Right renal cortex interstitium (tissue), 3 donors: ENCODE measurements at places on chromosomes 1 and 21. TPM values are rescaled to one million over a fixed set of nuclear protein-coding genes. Genes with fewer than 3 reads are reported as not detected.

GRCh38 chr1:30867537-30867936 lies 41.0 kb downstream of the SDC3 start:
- DNase-seq = no peak

- no peak for DNase-seq
Observed at GRCh38 chr1:196409586-196409985, 198.7 kb downstream of the KCNT2 start.

EFHD2 gene
- polyA plus RNA-seq = 10.8 TPM

DNA sequence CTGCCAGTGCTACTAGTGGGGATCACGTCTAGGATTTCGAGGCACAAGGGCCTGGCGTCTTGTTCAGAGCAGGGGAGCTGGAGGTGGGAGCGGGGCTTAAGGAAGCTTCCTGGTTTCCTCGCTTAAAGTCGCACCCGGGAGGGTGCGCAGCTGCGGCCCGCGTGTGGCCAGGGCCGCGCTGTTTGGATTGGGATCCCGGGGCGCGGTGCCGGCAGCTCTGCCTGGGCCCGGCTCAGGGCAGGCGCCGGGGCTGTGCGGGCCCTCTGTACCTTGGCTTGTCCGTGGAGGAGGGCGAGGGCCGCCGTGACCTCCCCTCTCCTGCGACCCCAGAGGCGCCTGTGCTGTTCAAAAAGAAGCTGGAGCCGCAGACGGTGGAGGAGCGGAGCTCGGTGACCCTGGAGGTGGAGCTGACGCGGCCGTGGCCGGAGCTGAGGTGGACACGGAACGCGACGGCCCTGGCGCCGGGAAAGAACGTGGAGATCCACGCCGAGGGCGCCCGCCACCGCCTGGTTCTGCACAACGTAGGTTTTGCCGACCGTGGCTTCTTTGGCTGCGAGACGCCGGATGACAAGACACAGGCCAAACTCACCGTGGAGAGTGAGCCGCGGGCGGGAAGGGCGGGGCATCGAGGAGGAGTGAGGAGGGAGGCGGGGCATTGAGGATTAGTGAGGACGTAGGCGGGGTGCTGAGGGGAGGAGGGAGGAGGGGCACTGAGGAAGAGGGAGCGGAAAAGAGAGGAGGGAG lies 67.8 kb downstream of the OBSCN start:
- DNase-seq = peak; percentile 63

DNA sequence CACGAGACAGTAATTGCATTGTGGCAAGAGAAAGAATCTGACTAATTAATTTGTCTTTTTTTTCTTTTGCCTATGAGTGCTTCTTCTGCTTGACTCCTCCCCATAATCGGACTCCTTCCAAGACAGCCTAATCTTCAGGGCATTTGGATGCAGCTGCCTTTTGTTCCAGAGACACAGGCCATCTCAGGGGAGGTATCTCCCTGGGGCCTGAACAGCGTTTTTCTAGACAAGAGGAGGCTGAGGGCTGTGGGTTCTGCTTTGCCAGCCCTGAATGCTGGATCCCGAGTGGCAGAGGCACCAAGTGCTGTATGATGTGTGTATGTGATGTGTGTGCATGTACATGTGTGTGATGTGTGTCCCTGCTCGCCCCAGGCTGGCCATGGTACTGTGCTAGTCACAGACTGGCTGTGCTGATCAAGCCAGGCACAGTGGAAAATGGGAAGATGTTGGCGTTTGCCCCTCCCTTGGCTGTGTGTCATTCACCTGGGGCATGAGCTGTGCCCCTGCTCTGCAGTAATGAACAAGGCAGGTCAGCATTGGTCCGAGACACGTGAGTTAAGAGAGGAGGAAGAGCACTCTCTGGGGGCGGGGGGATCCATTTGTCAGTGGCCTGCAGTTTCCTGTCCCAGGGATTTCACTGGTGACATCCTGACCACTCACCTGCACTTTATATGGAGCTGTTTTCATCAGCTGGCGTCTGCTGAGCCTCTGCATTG lies 77.2 kb downstream of the ADARB1 start:
- DNase-seq = no peak

GRCh38 chr1:223486366-223486765 lies 93.2 kb downstream of the CCDC185 start:
- DNase-seq = no peak

DNA sequence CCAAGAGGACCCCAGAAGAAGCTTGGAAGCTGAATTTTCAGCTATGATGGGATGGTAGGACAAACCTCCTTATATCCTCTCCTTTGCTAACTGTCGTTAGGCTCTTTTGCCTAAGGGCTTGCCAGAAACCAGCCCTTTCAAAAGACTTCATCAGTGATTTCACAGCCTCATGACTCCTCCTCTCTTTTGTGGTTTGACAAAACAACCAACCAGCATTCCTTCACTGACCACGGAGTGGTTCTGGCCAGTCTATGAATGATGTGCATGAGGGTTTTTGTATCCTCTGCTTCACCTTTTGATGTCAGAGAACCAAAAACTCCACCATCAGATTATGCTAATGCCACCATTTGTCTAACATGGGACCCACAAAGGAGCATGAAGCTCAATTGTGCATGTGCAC lies 116.9 kb upstream of the COA6 start:
- DNase-seq = no peak

- DNase-seq = no peak
Observed at GRCh38 chr1:24415910-24416665, 486 bp downstream of the NIPAL3 start.

DNA sequence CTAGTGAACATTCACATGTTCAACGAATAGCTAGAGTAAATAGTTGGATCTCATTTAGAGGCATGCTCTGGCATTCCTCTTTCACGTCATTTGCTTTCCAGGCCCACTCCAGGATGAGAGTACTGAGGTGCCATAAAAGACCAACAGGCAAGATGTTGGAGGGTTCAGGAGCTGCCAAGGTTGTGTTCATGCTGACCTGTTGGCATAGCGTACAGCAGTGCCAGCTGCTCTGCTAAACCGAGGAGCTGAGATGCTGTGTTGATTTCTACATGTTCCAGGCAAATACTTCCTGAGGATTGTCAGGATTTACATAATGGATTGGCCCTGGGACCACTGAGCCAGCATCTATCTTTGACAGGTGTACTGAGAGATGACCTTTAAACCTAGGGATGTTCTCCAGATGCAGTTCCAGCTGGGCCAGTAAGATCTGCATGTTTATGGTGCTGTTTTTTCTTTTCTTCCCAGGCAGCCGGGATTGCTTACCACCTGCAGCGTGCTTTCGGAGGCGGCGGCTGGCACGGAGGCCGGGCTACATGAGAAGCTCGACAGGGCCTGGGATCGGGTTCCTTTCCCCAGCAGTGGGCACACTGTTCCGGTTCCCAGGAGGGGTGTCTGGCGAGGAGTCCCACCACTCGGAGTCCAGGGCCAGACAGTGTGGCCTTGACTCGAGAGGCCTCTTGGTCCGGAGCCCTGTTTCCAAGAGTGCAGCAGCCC lies 66.9 kb downstream of the DISC1 start:
- DNase-seq = no peak

- DNase-seq = no peak
Observed at GRCh38 chr1:108780937-108781574, 34.6 kb downstream of the STXBP3 start.

DNA sequence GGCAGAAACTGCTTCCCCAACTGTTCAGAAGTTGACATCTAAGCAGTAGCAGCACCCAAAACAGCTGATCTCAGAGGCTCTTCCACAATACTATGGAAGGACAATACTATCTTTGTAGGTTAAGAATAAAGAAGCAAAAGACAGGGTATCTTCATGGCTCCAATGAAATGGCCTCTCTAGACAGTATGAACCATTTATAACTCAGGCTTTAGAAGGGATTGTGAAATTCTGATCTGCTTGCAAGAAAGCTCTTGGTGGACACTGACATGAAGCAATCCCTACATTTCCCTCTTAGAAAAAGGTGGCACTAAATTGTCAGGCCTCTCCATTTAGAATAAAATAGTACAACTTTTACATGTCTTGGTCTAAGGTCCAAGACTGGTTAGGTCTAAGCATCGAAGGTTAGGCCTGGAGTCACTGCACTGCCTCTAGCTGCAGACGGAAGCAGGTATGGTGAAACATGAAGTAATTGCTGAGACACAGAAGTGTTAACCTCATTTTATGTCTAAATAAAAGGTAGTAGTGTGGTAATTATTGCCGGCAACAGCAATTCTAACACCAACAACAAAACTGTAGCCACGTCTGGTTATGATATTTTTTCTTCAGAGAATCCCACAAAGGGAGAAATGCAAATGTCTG lies 50.6 kb upstream of the HP1BP3 start:
- no peak for DNase-seq

GRCh38 chr1:2573250-2573920 lies 13.2 kb upstream of the PRXL2B start:
- no peak for DNase-seq

DNA sequence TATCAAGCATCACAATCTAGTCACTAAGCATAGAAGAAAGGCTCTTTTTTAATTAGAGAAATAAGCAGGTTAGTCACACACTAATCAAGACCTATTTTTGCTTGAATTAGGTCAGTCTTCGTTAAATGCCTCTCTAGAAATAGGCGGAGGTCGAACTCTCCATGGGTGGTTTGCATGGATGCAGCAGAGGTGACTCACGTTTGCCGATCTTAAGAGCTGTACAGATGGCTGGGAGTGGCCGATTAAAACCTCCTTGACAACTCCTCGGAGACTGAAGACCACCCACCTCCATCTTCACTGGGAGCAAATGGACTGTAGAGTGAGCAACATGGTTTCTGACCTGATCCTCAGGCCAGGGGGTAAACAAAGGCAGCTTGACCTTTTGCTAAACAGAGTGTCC lies 249.3 kb downstream of the ZNF648 start:
- no peak for DNase-seq

PRRX1 gene
- polyA plus RNA-seq = 0.96 TPM

RAB25 gene
- 54.4 TPM for polyA plus RNA-seq

TSSK3 gene
- 1.3 TPM for polyA plus RNA-seq

DNA sequence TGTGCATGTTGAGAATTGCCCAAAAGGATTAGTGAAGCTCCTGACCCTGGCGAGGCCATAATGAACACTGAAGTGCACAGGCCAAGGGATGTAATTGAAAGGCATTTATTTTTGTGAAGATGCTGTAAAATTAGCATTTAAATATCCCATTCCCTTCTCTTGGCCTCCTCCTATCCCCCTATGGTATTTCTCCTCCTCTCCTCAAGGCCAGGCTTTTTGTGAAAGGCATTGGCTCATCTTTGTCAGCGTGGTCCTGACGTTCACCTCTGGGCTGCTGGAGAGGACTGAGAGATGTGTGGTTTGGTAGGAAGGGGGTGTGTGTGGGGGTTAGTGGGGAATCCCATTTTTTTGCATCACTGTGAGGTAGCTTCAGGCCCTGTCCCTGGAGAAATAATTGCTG lies 81.5 kb upstream of the CD1D start:
- no peak for DNase-seq

GRCh38 chr1:58412071-58412580 lies 134.4 kb downstream of the OMA1 start:
- no peak for DNase-seq

GRCh38 chr1:191993549-191993948 lies 164.7 kb upstream of the RGS18 start:
- DNase-seq = no peak

FAM78B gene
- 0.83 TPM for polyA plus RNA-seq

PIK3CD gene
- 5.9 TPM for polyA plus RNA-seq

REG4 gene
- polyA plus RNA-seq = 1.4 TPM

DNA sequence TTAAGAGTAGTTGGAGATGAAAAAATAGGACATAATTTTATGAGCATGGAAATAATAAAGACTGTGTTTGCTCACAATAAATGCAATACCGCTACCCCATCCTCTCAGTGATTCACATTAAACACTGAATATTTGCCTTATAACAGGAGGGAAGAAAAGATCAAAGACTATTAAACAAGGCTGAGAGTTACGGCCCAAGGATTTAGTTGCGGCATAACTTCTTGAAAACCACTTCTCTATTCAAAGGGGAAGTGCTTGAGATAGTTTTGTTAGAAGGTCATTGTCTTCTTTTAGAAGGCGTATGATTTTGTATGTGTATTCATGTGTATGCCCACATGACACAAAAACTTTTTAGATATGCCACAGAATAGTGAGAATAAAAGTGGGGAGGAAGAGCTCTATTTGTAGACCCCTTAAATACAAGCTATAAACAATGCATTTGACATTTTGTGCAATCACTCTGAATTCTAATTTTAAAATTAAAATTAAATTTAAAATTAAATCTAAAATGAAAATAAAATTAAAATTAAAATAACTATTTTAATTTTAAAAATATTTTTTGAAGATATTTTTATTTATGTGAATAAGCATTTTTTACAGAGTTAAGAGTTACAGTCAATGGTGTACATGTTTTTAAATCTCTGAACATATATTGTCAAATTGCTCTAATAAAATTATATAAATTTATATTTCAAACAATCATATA lies 986.6 kb upstream of the ADAMTS5 start:
- no peak for DNase-seq

DNA sequence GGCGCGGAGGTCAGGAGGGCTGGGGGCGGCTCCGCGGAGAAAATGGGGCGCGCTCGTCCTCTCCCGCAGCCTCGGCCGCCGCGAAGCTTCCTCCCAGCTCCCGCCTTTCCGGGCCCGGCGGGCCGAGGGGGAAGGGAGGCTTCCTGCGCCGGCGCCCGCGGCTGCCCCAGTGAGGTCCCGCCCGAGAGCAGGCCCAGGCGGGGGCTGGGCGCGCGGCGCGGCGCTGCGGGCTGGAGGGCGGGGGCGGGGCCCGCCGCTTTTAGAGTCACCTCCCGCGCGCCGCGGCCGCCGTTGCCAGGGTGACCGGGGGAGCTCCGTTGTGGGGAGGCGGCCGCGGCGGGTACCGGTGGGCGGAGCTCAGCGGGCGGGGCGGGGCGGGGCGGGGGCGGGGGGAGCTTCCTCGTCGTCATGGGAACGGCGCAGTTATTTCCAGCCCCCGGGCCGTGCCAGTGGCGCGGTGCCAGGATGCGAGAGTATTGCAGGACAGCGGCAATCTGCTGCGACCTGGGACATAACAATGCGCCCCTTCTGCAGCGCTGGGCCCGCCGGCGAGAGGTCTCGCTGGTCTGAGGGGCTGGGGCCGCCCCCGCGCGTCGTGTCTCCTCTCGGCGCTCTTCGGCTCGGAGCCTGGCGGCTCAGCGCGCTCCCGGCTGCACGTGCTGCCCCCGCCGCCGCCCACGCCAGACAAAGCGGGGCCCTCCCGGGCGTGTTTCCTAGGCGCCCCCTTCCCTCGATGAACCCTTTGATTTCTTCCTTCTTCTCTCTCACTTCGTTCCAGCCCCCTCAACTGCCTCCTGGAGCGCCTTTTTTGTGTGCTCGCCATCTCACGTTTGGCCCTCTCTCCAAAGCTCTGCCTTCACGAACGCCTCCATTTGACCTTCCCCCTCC lies 16.9 kb downstream of the IER5 start:
- no peak for DNase-seq

- DNase-seq = no peak
Observed at GRCh38 chr1:247469141-247469535, 11.2 kb upstream of the OR2B11 start.

C1orf185 gene
- not detected for polyA plus RNA-seq

PGLYRP3 gene
- not detected for polyA plus RNA-seq

PTPRU gene
- 9.4 TPM for polyA plus RNA-seq

MROH9 gene
- polyA plus RNA-seq = not detected

- no peak for DNase-seq
Observed at GRCh38 chr1:240816472-240816871, 204.5 kb upstream of the GREM2 start.
